Endodermal cell (in vitro differentiated cells): ENCODE measurements at places on chromosomes 7 and 10. TPM values are rescaled to one million over a fixed set of nuclear protein-coding genes. Genes with fewer than 3 reads are reported as not detected.

DNA sequence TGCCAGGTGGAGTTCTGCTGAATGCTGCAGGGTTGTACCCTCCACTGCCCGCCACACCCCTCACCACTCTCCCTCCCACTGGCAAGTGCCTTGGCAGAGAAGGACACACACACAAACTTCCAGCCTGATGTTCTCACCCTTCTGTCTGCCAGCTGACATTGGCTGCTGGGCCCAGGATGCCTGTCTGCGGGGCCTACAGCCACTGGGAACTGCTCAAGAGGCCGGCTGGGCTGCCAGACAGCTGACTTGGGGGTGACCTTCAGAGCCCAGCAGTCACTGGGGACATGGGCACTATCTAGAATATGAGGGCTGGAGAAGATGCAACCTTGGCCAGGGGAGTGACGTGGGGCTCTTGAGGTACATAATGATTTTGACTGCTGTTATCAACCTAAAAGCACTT lies 157.1 kb downstream of the SH3PXD2A start:
- no peaks in the 10 kb centered on the region for H3K36me3 ChIP-seq
- H3K4me3 ChIP-seq, result no peak overlapping the region
- H3K27ac ChIP-seq, result no peak overlapping the region

DNA sequence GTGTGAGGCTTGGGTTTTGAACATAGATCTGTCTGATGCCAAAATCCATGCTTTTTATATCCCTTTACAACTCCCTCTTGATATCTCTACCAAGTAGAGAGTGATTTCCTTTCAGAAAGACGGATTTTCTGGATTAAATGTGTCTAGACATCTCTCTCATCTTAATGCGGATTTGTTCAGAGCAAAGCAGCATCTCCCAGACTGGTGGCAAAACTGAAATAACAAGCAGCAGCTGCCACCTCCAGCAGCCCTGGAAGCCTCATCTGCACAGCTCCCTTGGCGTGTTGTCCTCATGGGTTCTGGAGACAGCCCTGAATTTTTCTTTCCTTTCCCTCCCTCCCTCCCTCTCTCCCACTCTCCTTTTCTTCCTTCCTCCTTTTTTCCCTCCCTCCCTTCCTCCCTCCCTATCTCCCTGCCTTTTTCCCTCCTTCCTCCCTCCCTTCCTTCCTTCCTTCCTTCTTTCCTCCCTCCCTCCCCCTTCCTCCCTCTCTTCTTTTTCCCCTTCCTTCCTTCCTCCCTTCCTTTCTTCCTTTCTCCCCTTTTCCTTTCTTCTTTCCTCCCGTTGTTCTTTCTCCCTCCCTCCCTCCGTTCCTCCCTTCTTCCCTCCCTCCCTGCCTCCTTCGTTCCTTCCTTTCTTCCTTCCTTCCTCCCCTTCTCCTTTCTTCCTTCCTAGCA lies 639.9 kb downstream of the TYW1 start:
- no peaks in the 10 kb centered on the region for H3K27me3 ChIP-seq
- no peak overlapping the region for H3K4me3 ChIP-seq
- no peaks in the 10 kb centered on the region for H3K4me1 ChIP-seq

GRCh38 chr10:128660726-128661125 lies 534.5 kb upstream of the MKI67 start:
- DNase-seq, result no peak
- no peak overlapping the region for H3K27ac ChIP-seq
- H3K36me3 ChIP-seq, result no peaks in the 10 kb centered on the region

- peaks cover 3% of the 10 kb centered on the region for H3K4me1 ChIP-seq
- no peak overlapping the region for H3K27ac ChIP-seq
- no peaks in the 10 kb centered on the region for H3K36me3 ChIP-seq
Observed at GRCh38 chr7:77846317-77847092, 47.9 kb downstream of the PHTF2 start.

- H3K4me1 ChIP-seq, result peaks cover 5% of the 10 kb centered on the region
- peak overlapping the region; percentile 9 for H3K4me3 ChIP-seq
Observed at GRCh38 chr10:35387768-35388167, 51.5 kb downstream of the CCNY start.

GRCh38 chr7:93530701-93531100 lies 43.8 kb downstream of the CALCR start:
- H3K36me3 ChIP-seq, result no peaks in the 10 kb centered on the region
- no peaks in the 10 kb centered on the region for H3K4me1 ChIP-seq
- H3K4me3 ChIP-seq, result no peak overlapping the region
- peak overlapping the region; percentile 16 for H3K27ac ChIP-seq
- no peaks in the 10 kb centered on the region for H3K27me3 ChIP-seq

GRCh38 chr7:151823566-151824372 lies 53.1 kb downstream of the PRKAG2 start:
- H3K27me3 ChIP-seq, result no peaks in the 10 kb centered on the region
- DNase-seq, result no peak
- H3K4me1 ChIP-seq, result peaks cover 26% of the 10 kb centered on the region
- H3K36me3 ChIP-seq, result no peaks in the 10 kb centered on the region
- no peak overlapping the region for H3K4me3 ChIP-seq
- no peak overlapping the region for H3K27ac ChIP-seq

- no peak for DNase-seq
- H3K36me3 ChIP-seq, result no peaks in the 10 kb centered on the region
- H3K4me3 ChIP-seq, result peak overlapping the region; percentile 48
- no peaks in the 10 kb centered on the region for H3K27me3 ChIP-seq
- H3K4me1 ChIP-seq, result peaks cover 2% of the 10 kb centered on the region
Observed at GRCh38 chr10:96346295-96346694, 12.5 kb downstream of the OPALIN start.

DNA sequence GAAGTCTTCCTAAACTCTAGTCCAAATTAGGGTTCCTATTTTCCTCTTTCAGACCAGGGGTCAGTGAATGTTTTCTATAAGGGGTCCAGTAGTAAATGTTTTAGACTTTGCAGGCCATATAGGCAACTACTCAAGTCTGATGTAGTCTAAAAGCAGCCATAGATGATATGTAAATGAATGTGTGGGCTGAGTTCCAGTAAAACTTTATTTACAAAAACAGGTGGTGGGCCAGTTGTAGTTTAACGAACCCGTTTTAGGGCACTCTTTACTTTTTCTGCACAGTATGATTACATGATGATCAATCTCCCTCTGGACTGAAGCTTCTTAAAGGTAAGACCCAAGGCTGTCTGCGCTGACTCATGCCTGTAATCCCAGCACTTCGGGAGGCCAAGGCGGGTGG lies 243.6 kb downstream of the CAMK1D start:
- H3K4me1 ChIP-seq, result peaks cover 3% of the 10 kb centered on the region
- no peak overlapping the region for H3K27ac ChIP-seq
- H3K4me3 ChIP-seq, result no peak overlapping the region
- no peaks in the 10 kb centered on the region for H3K36me3 ChIP-seq

DNA sequence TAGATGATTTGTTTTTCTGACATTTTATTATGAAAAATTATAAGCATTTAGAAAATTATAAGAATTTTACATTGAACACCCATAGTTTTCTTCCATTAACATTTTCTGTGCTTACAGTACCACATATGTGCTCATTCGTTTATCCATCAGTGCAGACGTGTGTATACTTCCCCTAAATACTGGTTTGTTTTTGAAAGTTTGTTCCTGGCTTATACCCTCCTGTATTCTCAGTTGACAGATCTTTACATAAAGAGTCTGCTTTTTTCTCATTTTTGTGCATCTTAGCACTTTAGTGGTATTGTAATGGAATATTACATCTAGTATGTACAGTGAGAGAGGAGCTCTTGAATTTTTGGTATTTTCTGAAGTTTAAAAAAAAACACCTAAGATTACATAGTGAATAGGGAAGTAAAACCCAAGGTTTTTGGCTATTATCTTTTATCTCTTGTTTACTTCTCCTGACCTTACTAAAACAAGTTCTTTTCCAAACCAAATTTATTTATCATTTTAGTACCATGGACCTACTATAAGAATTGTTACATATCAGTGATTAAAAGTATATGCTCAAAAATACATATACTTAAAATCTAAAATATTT lies 8.1 kb downstream of the DLD start:
- H3K27me3 ChIP-seq, result no peaks in the 10 kb centered on the region
- no peak overlapping the region for H3K27ac ChIP-seq
- peaks cover 66% of the 10 kb centered on the region for H3K36me3 ChIP-seq
- no peak for DNase-seq

DNA sequence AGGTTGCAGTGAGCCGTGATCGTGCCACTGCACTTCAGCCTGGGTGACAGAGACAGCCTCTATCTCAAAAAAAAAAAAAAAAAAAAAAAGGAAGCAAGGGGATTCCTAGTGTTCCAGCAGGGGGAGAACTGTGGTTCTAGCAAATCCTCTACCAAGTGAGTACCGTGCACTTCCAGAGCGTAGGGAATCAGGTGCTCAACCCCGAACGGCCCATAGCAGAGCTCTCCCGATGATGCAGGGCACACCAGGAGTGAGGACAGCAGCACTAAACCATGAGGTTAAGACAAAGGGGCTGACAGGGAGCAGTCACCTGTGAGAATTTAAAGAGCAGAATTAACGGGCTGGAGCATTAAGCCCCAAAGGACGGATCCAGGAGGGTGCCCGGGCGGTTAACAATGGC lies 173.6 kb downstream of the PTPRN2 start:
- H3K4me3 ChIP-seq, result no peak overlapping the region
- H3K27me3 ChIP-seq, result no peaks in the 10 kb centered on the region
- H3K36me3 ChIP-seq, result no peaks in the 10 kb centered on the region
- H3K4me1 ChIP-seq, result no peaks in the 10 kb centered on the region

- no peak for DNase-seq
- H3K27me3 ChIP-seq, result peaks cover 72% of the 10 kb centered on the region
- H3K4me1 ChIP-seq, result no peaks in the 10 kb centered on the region
- no peak overlapping the region for H3K4me3 ChIP-seq
- H3K27ac ChIP-seq, result no peak overlapping the region
Observed at GRCh38 chr7:38307640-38308039, 34.2 kb upstream of the TARP start.

- no peak overlapping the region for H3K27ac ChIP-seq
- DNase-seq, result no peak
- no peaks in the 10 kb centered on the region for H3K36me3 ChIP-seq
- H3K27me3 ChIP-seq, result peaks cover 7% of the 10 kb centered on the region
- no peak overlapping the region for H3K4me3 ChIP-seq
- peaks cover 10% of the 10 kb centered on the region for H3K4me1 ChIP-seq
Observed at GRCh38 chr10:112365014-112365432, 8.9 kb upstream of the ACSL5 start.

GRCh38 chr7:13981070-13981469 lies 8.4 kb downstream of the ETV1 start:
- H3K27me3 ChIP-seq, result no peaks in the 10 kb centered on the region
- DNase-seq, result peak; percentile 54
- no peak overlapping the region for H3K4me3 ChIP-seq
- no peak overlapping the region for H3K27ac ChIP-seq
- H3K4me1 ChIP-seq, result no peaks in the 10 kb centered on the region

- peak overlapping the region; percentile 86 for H3K4me3 ChIP-seq
- peaks cover 12% of the 10 kb centered on the region for H3K4me1 ChIP-seq
- H3K36me3 ChIP-seq, result no peaks in the 10 kb centered on the region
- no peaks in the 10 kb centered on the region for H3K27me3 ChIP-seq
- no peak for DNase-seq
Observed at GRCh38 chr7:96322373-96322695, 436 bp upstream of the SLC25A13 start.

DNA sequence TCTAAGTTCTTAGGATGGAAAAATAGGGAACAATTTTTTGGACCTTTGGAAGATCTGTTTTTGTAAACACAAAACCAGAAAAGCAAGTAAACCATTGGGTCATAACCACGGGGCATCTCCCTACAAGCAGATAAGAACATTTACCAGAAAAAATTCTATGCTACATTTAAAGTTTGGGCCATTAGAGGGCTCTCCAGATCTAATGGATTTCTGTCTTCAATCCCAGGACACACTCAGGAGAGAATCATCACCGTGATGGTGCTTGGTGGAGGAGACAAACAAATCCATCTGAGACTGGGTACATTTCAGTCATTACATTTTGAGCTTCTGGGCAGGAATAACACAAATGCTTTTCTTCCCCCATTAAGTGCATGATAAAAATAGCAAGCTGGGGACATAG lies 178.4 kb upstream of the TARP start:
- DNase-seq, result no peak
- H3K27ac ChIP-seq, result no peak overlapping the region
- no peaks in the 10 kb centered on the region for H3K36me3 ChIP-seq

The SAMD8 gene
- total RNA-seq, result 21.9 and 25.9 TPM in 2 replicates

The AKR1C1 gene
- total RNA-seq, result 1.6 to 2.8 TPM (median 1.7 TPM) in 3 replicates

The CLDN15 gene
- 4.4 to 8.1 TPM (median 6.0 TPM) in 3 replicates for total RNA-seq

The SRRM3 gene
- 3.9 and 5.0 TPM in 2 replicates for total RNA-seq

The KIF5B gene
- total RNA-seq, result 80.2 to 104 TPM (median 101 TPM) in 3 replicates

The NPY4R2 gene
- total RNA-seq, result 0.77 TPM in 1 of 3 replicates, not detected in the others

The BEND7 gene
- 5.7 and 9.8 TPM in 2 replicates for total RNA-seq

The NPC1L1 gene
- total RNA-seq, result 2.7 to 3.1 TPM (median 2.9 TPM) in 3 replicates
